Suprapubic skin (tissue), 4 donors: ENCODE measurements at places on chromosomes 4 and X. TPM values are rescaled to one million over a fixed set of nuclear protein-coding genes. Genes with fewer than 3 reads are reported as not detected.

DNA sequence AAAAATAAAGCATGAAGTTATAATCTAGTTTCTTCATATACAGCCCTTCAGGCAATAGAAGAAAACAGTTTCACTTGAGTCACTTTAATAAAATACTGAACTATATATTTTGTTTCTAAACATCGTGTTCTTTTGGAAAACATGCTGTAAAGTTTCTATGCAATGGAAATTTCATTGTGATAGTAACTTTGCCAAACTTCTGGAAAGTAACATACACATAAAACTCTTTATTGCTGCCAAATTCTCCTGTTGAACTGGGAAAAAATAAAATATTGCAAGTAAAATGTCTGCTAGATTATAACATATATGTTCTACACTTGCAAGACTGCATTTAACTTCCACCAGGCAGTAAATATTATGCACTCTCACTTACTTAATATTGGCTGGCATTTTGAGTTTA lies 635.4 kb downstream of the SPRY1 start:
- no peak overlapping the region for H3K27ac ChIP-seq
- H3K27me3 ChIP-seq: no peaks in the 10 kb centered on the region
- H3K36me3 ChIP-seq: no peaks in the 10 kb centered on the region
- DNase-seq: no peak

- no peak overlapping the region for H3K27ac ChIP-seq
- H3K36me3 ChIP-seq: no peaks in the 10 kb centered on the region
- no peak overlapping the region for H3K4me3 ChIP-seq
- no peak for DNase-seq
These were observed 8.8 kb upstream of the ENAM start for GRCh38 chr4:70619778-70620177.

Gene UGT2B11
- 2.4 TPM for total RNA-seq

GRCh38 chr4:25015012-25015411 lies 15.7 kb downstream of the LGI2 start:
- no peaks in the 10 kb centered on the region for H3K27me3 ChIP-seq
- no peaks in the 10 kb centered on the region for H3K36me3 ChIP-seq
- peaks cover 5% of the 10 kb centered on the region for H3K4me1 ChIP-seq
- DNase-seq: no peak
- H3K4me3 ChIP-seq: no peak overlapping the region

- no peak for DNase-seq
- H3K4me3 ChIP-seq: no peak overlapping the region
- H3K27me3 ChIP-seq: no peaks in the 10 kb centered on the region
- H3K36me3 ChIP-seq: no peaks in the 10 kb centered on the region
- no peaks in the 10 kb centered on the region for H3K4me1 ChIP-seq
- no peak overlapping the region for H3K27ac ChIP-seq
These were observed 108.5 kb upstream of the GLRA2 start for GRCh38 chrX:14420841-14421240.

DNA sequence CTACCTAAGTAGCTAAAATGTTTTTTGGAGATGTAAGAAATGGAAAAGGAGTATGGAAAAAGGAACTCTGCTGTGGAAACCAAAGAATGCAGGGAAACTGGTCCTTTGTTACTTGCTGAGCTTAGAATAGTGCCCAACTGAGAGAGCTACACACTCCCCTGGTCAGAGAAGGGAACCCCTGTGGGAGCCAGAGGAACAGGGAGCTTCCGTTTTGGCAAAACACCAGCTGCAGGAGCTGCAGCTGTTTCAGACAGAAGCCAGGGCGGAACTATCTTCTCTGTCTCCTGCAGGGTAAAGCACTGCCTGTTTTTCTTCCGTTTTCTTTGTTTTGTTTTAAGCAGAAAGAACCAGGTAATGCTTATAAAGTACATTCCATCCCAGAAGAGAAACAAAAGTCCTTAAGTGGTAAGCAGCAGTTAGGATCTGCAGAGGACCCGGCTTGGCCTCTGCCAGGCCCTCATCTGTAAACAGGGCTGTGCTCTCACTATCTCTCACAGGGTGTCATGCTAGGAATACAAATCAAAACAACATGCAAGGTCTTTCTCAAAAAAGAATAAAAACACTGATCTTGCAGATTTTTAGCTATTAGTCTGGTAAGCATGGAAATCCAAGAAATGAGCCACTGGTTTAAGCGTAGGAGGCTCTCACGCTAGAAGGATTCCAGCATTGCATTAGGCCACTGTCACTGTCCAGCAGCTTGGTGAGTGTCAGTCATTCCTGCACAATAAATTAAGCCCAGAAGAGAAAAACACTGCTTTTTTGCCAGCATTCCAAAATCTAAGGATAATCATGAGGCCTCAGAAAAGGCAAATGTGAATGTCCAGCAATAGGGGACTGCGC lies 76.1 kb downstream of the CHST7 start:
- H3K27ac ChIP-seq: no peak overlapping the region
- no peak overlapping the region for H3K4me3 ChIP-seq
- H3K4me1 ChIP-seq: peaks cover 13% of the 10 kb centered on the region
- H3K36me3 ChIP-seq: no peaks in the 10 kb centered on the region
- DNase-seq: no peak

Gene CITED1
- 0.76 TPM for total RNA-seq

DNA sequence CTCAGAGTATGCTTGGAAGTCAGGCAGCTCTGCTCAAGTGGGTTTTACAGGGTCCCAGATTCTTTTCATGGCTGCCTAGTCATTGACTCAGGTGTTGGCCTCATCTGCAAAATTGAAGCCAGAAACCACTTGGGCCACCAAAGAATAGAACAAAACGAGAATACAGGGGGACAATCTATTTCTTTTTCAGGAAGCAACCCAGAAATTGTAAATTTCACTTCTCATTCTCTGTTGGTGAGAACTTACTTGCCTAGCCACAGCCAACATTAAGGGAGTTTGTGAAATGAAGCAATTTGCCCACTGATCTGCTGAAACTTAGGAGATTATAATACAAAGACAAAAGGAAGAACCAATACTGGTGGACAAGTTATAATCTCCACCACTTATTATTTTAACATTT lies 8.6 kb upstream of the TKTL2 start:
- no peaks in the 10 kb centered on the region for H3K4me1 ChIP-seq
- no peaks in the 10 kb centered on the region for H3K36me3 ChIP-seq
- no peaks in the 10 kb centered on the region for H3K27me3 ChIP-seq
- DNase-seq: no peak
- H3K27ac ChIP-seq: no peak overlapping the region
- H3K4me3 ChIP-seq: no peak overlapping the region

Gene PLP1
- total RNA-seq: 27.5 TPM

DNA sequence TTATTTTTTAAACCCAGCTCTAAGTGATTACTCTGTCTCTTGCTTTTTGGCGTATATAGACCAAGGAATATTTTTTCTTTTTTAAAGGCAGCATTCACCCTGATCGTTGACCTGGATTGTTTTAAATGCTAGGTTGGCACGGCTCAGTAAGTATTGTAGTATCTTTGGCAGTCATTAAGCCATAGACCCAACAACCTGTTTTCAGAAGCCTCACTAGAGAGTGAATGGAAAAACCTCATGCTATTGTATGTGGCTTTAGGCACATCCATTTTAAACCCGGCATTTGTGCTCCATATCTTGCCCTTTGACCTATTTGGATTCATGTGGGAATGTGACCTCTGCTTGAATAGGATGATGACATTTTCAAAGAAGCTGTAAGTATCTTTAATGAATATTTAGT lies 183.9 kb downstream of the SNCA start:
- H3K36me3 ChIP-seq: no peaks in the 10 kb centered on the region
- DNase-seq: no peak
- no peak overlapping the region for H3K4me3 ChIP-seq

Gene MAP7D2
- 1.4 TPM for total RNA-seq

DNA sequence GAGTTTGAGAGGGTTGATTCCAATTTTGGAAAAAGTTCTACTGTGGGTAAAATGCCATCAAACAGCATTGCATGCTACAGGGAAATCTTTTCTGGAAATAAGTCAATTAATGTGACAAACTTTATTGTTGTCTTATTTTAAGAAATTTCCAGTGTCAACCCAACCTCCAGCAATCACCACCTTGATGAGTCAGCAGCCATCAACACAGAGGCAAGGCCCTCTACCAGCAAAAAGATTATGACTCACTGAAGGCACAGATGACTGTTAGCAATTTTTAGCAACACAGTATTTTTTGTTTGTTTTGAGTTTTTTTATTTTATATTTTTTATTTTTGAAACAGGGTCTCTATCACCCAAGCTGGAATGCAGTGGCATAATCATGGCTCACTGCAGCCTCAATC lies 165.4 kb upstream of the C1QTNF7 start:
- DNase-seq: no peak
- H3K4me1 ChIP-seq: no peaks in the 10 kb centered on the region
- no peak overlapping the region for H3K4me3 ChIP-seq
- H3K27me3 ChIP-seq: no peaks in the 10 kb centered on the region
- H3K27ac ChIP-seq: no peak overlapping the region

Gene HMGN5
- 2.8 TPM for total RNA-seq

Gene UGT2A1
- total RNA-seq: 1.9 TPM

DNA sequence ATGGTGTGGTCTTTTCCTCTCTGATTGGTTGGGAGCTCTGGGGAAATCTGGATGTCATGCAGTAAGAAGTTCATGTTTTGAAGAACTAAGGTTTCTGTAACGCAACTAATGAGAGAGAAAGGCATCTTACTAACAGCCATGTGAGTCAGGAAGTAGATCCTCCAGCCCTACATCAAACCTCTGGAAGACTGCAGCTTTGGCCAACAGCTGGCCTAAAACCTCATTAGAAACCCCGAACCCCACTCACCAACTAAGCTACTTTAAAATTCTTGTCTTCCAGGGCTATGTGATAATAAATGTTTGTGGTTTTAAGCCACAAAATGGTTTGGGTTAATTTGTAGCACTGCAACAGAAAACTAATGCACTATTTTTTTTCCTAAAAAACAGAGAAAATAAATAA lies 549.0 kb upstream of the GRID2 start:
- no peaks in the 10 kb centered on the region for H3K27me3 ChIP-seq
- H3K4me3 ChIP-seq: no peak overlapping the region
- H3K36me3 ChIP-seq: no peaks in the 10 kb centered on the region
- no peak overlapping the region for H3K27ac ChIP-seq
- no peak for DNase-seq

Gene ADAM29
- not detected for total RNA-seq

GRCh38 chr4:113687067-113687718 lies 74.3 kb downstream of the CAMK2D start:
- no peak overlapping the region for H3K27ac ChIP-seq
- H3K4me1 ChIP-seq: peaks cover 19% of the 10 kb centered on the region
- no peaks in the 10 kb centered on the region for H3K36me3 ChIP-seq
- no peak for DNase-seq
- H3K4me3 ChIP-seq: no peak overlapping the region

Gene NPY2R
- not detected for total RNA-seq

GRCh38 chr4:121114756-121115155 lies 42.4 kb upstream of the NDNF start:
- H3K27me3 ChIP-seq: no peaks in the 10 kb centered on the region
- H3K36me3 ChIP-seq: no peaks in the 10 kb centered on the region
- no peak overlapping the region for H3K27ac ChIP-seq
- no peak overlapping the region for H3K4me3 ChIP-seq
- no peak for DNase-seq

- no peaks in the 10 kb centered on the region for H3K4me1 ChIP-seq
- H3K36me3 ChIP-seq: peaks cover 86% of the 10 kb centered on the region
- H3K27me3 ChIP-seq: no peaks in the 10 kb centered on the region
- H3K4me3 ChIP-seq: no peak overlapping the region
- no peak for DNase-seq
These were observed 107.7 kb downstream of the BLTP1 start for GRCh38 chr4:122259849-122260248.

- H3K36me3 ChIP-seq: no peaks in the 10 kb centered on the region
- H3K4me3 ChIP-seq: no peak overlapping the region
- DNase-seq: no peak
- H3K27me3 ChIP-seq: no peaks in the 10 kb centered on the region
- no peak overlapping the region for H3K27ac ChIP-seq
- H3K4me1 ChIP-seq: no peaks in the 10 kb centered on the region
These were observed 177.3 kb upstream of the EMCN start for GRCh38 chr4:100695039-100695654.

GRCh38 chr4:170868170-170868569 lies 778.4 kb upstream of the AADAT start:
- H3K4me3 ChIP-seq: no peak overlapping the region
- no peaks in the 10 kb centered on the region for H3K36me3 ChIP-seq
- H3K4me1 ChIP-seq: no peaks in the 10 kb centered on the region
- H3K27me3 ChIP-seq: no peaks in the 10 kb centered on the region
- no peak overlapping the region for H3K27ac ChIP-seq

Gene CFAP99
- total RNA-seq: not detected

DNA sequence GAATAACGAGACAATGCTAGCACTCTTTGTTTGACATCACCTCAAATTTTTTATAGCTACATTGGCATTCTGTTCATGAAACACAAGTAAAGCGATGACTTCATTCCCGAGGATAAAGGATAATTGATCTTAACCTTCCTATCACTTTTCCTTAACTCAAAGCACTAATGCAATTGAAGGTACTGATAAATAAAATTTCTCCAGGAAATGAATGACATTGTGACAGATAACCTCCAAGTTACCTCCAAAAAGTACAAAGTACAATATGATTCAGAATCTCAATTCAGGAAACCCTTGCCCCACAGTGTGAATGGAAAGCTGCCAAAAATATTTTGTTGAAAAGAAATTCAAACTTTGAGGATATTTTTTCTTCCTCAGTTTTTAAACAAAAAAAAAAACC lies 1.8 kb downstream of the PRSS12 start:
- H3K4me3 ChIP-seq: no peak overlapping the region
- H3K27me3 ChIP-seq: peaks cover 14% of the 10 kb centered on the region
- H3K27ac ChIP-seq: no peak overlapping the region

Gene UGT2B17
- total RNA-seq: not detected
